Activated CD4-positive, alpha-beta memory T cell treated with anti-CD3 and anti-CD28 coated beads for 36 hours (primary cell): ENCODE measurements at places on chromosomes 12 and 14. TPM values are rescaled to one million over a fixed set of nuclear protein-coding genes. Genes with fewer than 3 reads are reported as not detected.

SLC2A14 gene
- 8.0 TPM for total RNA-seq

CAPZA3 gene
- total RNA-seq = not detected

CELA1 gene
- 0.24 TPM for total RNA-seq

SERPINA5 gene
- not detected for total RNA-seq

ZNF705A gene
- total RNA-seq = not detected

IL31 gene
- 3.8 TPM for total RNA-seq

IL25 gene
- total RNA-seq = not detected

VASH1 gene
- total RNA-seq = 6.1 TPM

DNA sequence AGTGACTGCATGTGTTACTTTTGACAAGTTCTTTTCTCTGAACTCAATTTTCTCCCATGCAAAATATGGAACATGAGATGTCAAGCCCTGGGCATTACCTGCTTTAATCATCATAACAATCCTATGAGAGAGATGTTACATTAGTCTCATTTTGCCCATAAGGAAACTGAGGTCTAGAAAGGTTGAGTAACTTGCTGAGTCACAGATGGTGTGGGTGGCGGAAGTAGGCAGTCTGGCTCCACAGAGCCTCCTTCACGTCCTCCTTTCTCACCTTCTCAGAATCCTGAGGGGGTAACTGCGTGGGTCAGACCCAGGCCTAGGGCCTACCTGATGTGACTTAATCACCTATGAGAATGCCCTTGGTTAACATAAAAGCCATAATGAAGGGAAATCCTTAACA, 50.7 kb downstream of the TMTC1 start:
- peaks cover 3% of the 10 kb centered on the region for H3K4me1 ChIP-seq
- no peak overlapping the region for H3K4me3 ChIP-seq
- H3K36me3 ChIP-seq = no peaks in the 10 kb centered on the region
- H3K27ac ChIP-seq = no peak overlapping the region
- DNase-seq = peak; percentile 28

- no peak overlapping the region for H3K4me3 ChIP-seq
- DNase-seq = no peak
- no peak overlapping the region for H3K27ac ChIP-seq
- H3K27me3 ChIP-seq = no peaks in the 10 kb centered on the region
- no peaks in the 10 kb centered on the region for H3K36me3 ChIP-seq
Measured at GRCh38 chr12:93460003-93460402, 7.3 kb upstream of the MRPL42 start.

GRCh38 chr14:95525999-95526398, 8.9 kb upstream of the GLRX5 start:
- H3K4me3 ChIP-seq = no peak overlapping the region
- peaks cover 8% of the 10 kb centered on the region for H3K36me3 ChIP-seq
- no peaks in the 10 kb centered on the region for H3K27me3 ChIP-seq
- H3K27ac ChIP-seq = peak overlapping the region; percentile 75
- peaks cover 78% of the 10 kb centered on the region for H3K4me1 ChIP-seq

DNA sequence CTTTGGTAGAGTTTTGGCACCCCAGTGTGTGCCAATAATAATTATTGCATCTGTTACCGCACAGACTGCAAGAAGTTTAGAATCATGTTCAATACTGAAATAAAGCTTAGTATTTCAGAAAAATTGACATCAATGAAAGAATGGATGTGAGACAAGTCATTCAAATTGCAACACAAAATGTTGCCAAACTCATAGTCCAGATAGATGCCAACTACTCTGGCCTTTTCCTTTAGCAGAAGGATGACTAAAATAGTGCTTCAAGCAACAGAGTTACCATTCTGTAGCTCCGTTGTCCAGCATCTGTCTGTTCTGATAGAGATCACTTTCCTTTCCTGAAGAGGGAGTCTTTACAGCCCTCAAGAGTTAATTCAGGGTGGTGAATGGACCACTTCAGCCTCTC, 77.5 kb downstream of the LIN7A start:
- no peaks in the 10 kb centered on the region for H3K36me3 ChIP-seq
- no peak overlapping the region for H3K4me3 ChIP-seq
- no peaks in the 10 kb centered on the region for H3K4me1 ChIP-seq

DNA sequence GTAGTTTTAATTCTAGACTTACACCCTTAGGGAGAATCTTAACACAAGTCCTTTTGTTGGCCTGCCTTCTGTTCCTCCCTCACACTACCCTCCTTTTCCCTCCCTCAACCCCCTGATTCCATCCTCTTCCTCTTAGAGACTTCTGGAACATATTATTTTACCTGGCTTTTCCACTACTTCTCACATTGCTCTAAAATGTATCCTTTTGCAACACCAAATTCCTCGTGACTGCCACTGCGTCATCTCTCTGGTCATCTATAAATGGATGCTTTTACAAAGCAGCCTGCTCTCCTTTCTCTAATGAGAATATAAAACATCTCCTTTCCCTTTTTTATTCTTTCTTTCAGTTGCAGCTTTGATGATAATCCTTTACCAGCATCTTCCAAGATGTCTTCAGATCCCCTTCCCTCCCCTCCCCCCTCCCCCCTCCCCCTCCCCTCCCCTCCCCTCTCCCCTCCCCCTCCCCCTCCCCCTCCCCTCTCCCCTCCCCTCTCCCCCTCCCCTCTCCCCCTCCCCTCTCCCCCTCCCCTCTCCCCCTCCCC, 93.6 kb downstream of the DIP2B start:
- H3K4me3 ChIP-seq = peak overlapping the region; percentile 42
- peaks cover 39% of the 10 kb centered on the region for H3K4me1 ChIP-seq
- H3K27ac ChIP-seq = peak overlapping the region; percentile 78
- no peak for DNase-seq
- no peaks in the 10 kb centered on the region for H3K27me3 ChIP-seq

- H3K4me3 ChIP-seq = no peak overlapping the region
- no peak for DNase-seq
- H3K36me3 ChIP-seq = no peaks in the 10 kb centered on the region
- peaks cover 2% of the 10 kb centered on the region for H3K27me3 ChIP-seq
Measured at GRCh38 chr12:522692-523378, 63.1 kb downstream of the B4GALNT3 start.

DNA sequence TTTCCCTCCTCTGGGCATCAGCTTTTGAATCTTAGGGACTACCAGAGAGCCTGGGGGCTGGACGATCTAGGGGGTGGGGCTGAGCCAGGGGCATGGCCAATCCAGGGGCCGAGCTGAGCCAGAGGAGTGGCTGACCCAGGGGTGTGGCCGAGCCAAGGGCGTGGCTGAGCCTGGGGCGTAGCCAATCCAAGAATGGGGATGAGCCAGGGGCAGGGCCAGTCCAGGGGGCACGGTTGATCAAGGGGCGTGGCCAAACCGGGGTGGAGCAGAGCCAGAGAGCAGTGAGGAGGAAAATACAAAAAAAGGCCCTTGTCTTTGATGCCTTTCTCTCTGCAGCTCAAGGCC, 219.3 kb upstream of the NOS1 start:
- H3K27ac ChIP-seq = no peak overlapping the region
- DNase-seq = no peak
- H3K4me1 ChIP-seq = no peaks in the 10 kb centered on the region
- H3K36me3 ChIP-seq = no peaks in the 10 kb centered on the region
- no peak overlapping the region for H3K4me3 ChIP-seq
- H3K27me3 ChIP-seq = no peaks in the 10 kb centered on the region

DNA sequence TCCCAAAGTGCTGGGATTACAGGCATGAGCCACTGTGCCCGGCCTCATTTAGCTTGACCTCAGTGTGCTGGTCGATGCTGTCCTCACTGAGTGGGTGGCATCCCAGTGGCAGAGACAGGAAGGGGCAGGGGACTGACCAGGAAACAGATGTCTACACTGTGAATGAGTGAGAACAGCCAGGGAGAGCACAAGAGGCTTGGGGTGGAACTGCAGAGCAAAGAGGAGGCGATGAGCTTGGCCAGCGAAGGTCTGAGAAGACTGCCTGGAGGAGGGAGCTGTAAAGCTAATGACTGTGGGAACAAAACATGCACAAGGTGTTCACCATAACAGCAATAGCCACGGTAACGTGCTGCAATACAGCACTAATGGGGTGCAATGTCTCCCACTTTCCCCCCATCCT, 57.2 kb upstream of the BEGAIN start:
- no peak overlapping the region for H3K27ac ChIP-seq
- H3K36me3 ChIP-seq = no peaks in the 10 kb centered on the region
- H3K4me3 ChIP-seq = no peak overlapping the region

GRCh38 chr12:58873496-58873895, 46.8 kb downstream of the LRIG3 start:
- H3K4me3 ChIP-seq = no peak overlapping the region
- no peaks in the 10 kb centered on the region for H3K36me3 ChIP-seq
- H3K27ac ChIP-seq = no peak overlapping the region
- no peaks in the 10 kb centered on the region for H3K27me3 ChIP-seq

DNA sequence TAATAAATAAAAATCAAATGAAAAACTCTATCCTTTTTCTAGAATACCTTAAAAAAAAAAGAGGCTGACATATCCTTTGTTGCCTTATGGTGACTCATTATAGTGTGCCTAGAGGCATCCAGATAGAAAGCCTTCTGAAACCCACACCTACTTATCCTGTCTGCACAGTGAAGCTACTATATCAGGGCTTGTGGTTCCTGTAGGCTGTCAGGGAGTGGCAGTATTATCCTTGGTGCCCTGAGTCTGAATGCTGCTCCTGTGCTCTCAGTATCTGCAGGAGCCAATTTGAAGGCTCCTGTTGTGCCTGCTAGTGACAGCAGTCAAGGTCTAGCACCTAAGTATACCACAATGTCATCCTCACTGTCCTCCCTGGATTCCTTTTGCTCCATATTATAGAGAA, 168.4 kb upstream of the AVPR1A start:
- no peak overlapping the region for H3K4me3 ChIP-seq
- H3K27ac ChIP-seq = no peak overlapping the region
- no peaks in the 10 kb centered on the region for H3K36me3 ChIP-seq
- H3K27me3 ChIP-seq = no peaks in the 10 kb centered on the region

DNA sequence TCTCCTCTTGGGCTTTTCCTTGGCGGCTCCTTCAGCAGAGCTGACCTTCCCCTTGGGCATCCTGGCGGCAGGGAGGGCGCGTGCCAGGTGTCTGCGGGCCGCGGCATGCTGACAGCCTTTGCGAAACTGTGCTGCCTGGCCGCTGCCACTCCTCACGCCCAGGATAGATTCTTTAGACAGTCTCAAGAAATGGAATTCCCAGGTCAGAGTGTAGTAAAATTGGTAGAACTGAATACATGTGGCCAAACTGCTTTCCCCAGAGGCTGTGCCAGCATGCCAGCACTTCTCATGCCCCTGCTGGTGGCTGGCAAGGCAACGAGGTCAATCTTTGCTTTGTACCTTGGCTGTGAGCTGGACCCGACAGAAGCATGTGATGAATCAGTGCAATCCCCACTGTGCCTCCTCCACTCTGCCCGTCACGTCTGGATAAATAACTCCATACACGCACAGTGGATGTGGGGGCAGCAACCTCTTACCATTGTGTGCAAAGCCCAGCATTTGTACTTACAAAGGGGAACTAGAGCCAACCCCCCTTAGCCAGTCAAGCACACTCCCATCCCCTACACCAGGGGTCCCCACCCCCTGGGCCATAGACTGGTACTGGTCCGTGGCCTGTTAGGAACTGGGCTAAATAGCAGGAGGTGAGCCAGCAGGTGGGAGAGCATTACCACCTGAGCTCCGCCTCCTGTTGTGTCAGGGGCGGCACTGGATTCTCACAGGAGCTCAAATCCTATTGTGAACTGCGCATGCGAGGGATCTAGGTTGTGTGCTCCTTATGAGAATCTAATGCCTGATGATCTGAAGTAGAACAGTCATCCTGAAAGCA, 90.9 kb downstream of the ACTN1 start:
- H3K27me3 ChIP-seq = no peaks in the 10 kb centered on the region
- H3K27ac ChIP-seq = no peak overlapping the region
- no peaks in the 10 kb centered on the region for H3K4me1 ChIP-seq
- peaks cover 11% of the 10 kb centered on the region for H3K36me3 ChIP-seq

GRCh38 chr12:47730341-47730744, 5.1 kb upstream of the ENDOU start:
- DNase-seq = no peak
- no peaks in the 10 kb centered on the region for H3K36me3 ChIP-seq
- H3K4me1 ChIP-seq = no peaks in the 10 kb centered on the region
- no peak overlapping the region for H3K27ac ChIP-seq

GRCh38 chr14:31027847-31028246, 1.7 kb upstream of the STRN3 start:
- H3K4me1 ChIP-seq = peaks cover 57% of the 10 kb centered on the region
- H3K4me3 ChIP-seq = no peak overlapping the region

DNA sequence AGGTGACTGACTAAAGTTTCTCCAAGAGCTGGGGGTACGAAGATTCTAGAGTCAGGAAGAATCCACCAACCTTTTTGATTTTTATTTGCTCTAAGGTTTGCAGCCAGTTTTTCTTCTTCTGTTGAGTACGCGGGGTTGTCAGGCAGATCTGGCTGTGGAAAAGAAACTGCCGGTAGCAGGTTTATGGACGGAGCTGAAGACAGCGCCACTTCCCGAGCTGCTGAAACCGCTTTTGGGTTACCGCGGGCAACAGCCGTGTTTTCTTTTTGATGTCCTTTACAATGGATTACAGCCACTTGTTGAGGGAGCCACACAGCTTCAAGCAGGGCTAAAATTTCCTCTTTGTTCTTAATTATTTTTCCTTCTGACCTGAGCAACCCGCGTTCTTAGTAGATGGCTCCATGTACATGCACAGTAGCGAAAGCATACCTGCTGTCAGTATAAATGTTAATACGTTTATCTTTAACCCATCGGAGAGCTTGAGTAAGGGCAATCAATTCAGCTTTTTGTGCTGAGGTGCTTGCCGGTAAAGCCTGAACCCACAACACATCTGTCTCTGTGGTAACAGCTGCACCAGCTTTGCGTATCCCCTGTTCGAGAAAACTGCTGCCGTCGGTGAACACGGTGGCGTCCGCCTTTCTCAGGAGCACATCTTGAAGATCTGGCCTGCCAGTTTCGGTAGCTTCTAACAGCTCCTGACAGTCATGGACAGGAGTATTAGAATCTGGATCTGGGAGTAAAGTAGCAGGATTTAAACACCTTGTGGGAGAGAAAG, 674.3 kb downstream of the TMEM121 start:
- H3K4me1 ChIP-seq = peaks cover 11% of the 10 kb centered on the region
- H3K4me3 ChIP-seq = peak overlapping the region; percentile 43
- H3K36me3 ChIP-seq = no peaks in the 10 kb centered on the region
- DNase-seq = peak; percentile 42
- H3K27me3 ChIP-seq = peaks cover 47% of the 10 kb centered on the region
- H3K27ac ChIP-seq = no peak overlapping the region

DNA sequence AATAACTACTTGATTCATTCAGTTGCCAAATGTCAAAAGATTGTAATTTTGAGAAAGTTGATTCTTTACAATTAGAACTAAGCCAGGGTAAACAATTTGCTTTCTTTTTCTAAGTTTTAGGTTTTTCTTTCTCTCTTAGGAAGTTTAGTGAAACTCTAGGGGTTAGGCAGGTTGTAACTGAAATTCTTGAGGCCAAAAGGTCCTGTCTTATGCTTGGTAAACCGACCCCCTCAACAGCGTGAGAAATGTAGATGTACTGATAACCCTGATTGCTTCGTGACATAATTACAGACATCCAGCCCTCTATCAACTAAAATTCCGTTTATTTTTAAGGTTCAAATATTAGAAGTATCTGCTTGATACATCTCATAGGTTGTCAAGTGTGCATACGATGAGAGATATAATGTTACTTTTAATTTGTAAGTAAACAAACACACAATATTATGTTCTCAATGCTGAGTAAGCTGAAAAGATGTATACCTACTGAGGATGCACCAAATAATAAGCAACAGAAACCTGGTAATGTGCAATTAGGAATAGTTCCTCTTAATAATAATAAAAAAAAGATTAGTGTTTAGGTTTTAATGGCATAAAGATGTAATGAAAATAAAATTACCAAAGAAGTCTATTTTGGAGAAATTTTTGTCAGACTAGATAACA, 7.2 kb downstream of the FUT8 start:
- no peaks in the 10 kb centered on the region for H3K27me3 ChIP-seq
- no peak overlapping the region for H3K4me3 ChIP-seq
- H3K4me1 ChIP-seq = peaks cover 28% of the 10 kb centered on the region
- no peak overlapping the region for H3K27ac ChIP-seq
- H3K36me3 ChIP-seq = peaks cover 3% of the 10 kb centered on the region
